ENCODE measurements at places on chromosomes 5 and 9.

GRCh38 chr5:137730336-137730735 lies 5.6 kb downstream of the KLHL3 start:
- DNase-seq = no peak

DNA sequence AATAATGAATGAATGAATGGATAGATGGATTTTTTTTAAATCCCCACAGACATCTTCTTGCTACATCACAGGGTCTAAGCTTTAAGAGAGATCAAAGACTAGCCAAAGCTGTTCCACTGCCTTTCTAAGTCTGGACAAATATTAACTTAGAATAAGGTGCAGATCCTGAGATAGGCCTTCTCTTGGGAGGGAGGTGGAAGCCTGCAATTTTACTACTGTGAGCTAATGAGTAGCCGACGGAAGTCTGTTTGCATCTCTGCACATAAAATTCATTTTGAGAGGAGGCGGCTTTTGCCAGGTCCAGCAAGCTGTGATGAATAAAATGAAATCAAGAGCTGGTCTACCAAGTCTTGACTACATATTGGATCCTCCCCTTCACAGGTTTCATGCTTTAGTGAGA lies 484.9 kb downstream of the TMEM38B start:
- no peak for DNase-seq

DNA sequence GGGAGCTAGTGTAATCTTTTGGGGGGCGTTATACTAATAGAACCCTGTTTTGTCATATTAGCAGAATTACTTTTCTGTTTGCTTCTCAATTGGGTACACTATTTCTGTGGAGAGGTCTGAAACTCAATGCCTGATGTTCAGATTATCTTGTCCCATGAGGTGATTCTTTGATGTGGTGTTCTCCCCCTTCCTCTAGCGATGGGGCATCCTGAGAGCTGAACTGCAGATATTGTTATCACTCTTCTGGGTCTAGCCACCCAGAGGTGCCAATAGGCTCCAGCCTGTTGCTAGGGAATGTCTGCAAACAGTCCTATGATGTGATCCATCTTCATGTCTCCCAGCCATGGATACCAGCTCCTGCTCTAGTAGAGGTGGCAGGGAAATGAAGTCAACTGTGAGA lies 233.1 kb upstream of the RASA1 start:
- DNase-seq = no peak

GRCh38 chr5:98602534-98603112 lies 170.8 kb upstream of the RGMB start:
- DNase-seq = no peak

- no peak for DNase-seq
Observed at GRCh38 chr9:110641293-110641692, 27.3 kb upstream of the MUSK start.

- DNase-seq = peak; percentile 78
Observed at GRCh38 chr9:136886610-136887597, 588 bp downstream of the TRAF2 start.

DNA sequence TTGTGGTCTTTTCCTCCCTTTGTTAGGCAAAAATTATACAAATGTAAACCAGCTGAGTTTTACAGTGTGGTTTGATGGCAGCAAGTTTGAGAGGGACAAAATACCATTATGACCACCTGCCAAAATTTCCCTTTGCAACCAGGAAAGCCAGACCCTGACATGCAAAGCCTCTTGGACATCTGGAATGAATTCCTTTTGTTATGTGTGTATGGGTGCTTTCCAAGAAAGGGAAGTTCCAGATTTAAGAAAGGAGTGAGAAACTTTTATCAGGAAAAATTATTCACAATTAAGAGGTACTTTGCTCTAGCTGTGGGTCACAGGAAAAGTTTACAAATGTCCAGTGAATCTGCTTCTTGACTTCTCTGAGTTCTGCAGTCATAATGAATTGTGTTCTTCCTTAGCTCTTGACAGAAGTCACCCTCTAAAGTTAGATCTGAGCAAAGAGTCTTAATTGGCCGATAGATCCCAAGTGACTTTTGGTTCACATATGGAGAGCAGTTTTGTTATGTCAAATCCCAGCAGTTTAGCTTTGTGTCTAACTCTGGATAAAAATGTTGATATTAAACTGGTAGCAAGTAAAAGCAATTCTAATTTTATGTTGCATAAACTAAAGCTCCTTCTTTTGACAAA lies 295.9 kb upstream of the ZNF608 start:
- DNase-seq = no peak

DNA sequence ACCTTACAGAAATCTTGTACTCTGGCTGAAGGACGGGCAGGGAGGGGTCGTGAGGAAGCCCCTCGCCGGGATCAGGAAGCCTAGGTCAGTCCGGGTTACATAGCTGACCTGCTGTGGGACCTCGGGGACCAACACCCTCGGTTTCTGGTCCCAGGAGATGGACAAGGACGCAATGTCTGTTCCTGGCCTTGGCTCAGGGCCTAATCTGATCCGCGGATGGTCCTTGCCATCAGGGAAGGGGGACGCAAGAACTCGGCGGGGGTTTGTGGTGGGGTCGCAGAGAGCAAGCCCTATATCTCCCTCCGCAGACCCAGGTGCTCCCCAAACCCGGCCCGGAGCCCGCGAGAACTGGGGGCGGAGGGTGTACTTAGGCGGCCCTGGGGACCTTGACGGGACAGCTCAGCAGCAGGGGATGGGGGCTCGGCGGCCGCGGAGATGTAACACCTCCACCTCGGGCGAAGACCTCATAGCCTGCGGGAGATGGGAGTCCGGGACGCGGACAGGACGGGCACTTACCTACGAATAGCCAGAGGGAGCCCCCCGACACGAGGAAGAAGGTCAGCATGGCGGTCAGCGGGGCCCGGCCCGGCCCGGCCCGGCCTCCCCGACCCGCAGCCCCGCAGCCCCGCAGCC lies 353 bp downstream of the ACSL6 start:
- DNase-seq = no peak

DNA sequence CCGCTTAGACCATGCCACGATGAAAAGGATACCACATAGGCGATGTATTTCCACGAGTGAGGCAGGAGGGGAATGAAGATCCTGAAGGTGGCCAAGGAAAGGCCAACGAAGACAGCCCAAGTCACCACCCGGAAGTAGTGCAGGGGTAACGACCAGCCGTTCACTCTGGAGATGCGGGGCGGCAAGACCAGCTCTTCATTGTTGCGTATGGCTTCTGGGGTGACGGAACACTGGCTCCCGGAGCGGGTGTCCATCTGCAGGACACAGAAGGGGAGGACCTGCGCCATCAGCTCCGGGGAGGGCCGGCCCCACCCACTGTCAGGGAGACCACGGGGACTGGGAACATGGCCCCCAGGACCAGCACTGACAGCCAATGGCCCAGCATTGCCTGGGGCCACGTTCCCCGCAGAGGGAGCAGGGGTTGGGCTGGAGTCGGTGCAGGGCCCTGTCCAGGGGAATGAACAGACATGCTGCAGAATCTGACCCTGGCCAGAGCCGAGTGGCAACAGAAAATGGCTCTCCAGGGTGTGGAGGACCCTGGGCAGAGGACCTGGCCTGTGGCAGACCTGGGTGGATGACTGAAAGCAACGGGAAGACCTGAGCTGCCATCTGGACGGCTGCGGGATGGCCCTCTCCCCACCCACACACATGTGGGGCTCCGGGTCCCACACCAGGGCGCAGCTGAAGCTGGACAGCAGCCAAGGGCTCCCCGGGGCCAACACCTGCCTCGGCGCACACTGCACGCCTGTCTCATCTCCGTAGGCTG lies 17.7 kb downstream of the ZDHHC11B start:
- no peak for DNase-seq

DNA sequence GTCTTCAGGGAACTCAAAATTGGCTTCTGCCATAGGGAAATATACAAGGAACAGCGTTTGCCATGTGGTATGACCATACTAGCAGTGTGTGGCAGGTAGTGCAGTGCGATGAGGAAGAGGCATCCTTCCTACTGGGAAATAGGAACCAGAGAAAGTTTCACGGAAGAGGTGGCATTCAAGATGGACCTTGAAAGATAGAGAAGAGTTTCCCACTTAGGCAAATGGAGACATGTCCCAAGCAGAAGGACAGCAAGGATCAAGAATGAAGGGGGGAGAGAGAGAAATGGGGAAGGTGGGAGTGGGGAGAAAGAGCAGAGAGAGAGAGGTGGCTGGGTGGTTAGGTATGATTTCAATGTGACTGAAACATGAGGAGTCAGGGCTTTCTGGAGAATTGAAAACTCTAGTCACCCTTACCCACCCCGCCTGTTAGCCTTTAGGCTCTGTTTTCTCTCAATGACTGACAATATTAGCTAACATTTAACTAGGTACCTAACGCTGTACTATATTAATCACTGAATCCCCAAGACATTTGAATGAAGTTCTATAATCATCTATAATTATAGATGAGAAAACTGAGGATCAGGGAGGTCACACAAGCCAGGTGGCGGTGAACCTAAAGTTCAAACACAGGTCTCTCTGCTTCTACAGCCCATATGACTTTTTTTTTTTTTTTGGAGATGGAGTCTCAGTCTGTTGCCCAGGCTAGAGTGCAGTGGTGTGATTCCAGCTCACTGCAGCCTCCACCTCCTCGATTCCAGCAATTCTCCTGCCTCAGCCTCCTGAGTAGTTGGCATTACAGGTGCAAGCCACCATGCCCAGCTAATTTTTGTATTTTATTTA lies 171.3 kb downstream of the NR3C1 start:
- no peak for DNase-seq

GRCh38 chr9:123616707-123617106 lies 260.7 kb downstream of the CRB2 start:
- no peak for DNase-seq

- DNase-seq = no peak
Observed at GRCh38 chr9:13590996-13591395, 311.5 kb upstream of the MPDZ start.

- no peak for DNase-seq
Observed at GRCh38 chr5:124343451-124343867, 403.0 kb downstream of the ZNF608 start.

- DNase-seq = no peak
Observed at GRCh38 chr9:77916820-77917219, 114.8 kb downstream of the GNAQ start.

GRCh38 chr5:115811406-115811805 lies 5.1 kb downstream of the CDO1 start:
- no peak for DNase-seq

DNA sequence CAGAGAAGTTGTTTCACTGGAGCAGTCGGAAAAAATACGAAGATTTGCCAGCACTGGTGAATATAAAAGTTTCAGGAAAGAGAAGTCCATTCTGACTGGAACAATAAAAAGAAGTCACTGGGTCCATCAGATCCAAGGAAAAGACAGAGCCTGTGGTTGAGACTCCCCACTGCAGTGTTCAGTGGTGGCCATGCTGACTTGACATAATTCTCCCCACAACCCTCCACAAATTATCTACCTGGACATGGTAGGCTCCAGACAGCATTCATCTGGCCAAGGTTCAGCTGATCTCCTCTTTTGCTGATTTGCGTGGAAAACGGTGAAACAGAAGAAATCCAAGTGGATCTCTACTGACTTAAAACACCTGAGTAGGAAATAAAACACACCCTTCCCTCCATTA lies 8.0 kb downstream of the THBS4 start:
- no peak for DNase-seq

GRCh38 chr5:173123416-173123815 lies 20.9 kb upstream of the BNIP1 start:
- no peak for DNase-seq

- no peak for DNase-seq
Observed at GRCh38 chr9:135502168-135502872, 1.8 kb downstream of the MRPS2 start.

DNA sequence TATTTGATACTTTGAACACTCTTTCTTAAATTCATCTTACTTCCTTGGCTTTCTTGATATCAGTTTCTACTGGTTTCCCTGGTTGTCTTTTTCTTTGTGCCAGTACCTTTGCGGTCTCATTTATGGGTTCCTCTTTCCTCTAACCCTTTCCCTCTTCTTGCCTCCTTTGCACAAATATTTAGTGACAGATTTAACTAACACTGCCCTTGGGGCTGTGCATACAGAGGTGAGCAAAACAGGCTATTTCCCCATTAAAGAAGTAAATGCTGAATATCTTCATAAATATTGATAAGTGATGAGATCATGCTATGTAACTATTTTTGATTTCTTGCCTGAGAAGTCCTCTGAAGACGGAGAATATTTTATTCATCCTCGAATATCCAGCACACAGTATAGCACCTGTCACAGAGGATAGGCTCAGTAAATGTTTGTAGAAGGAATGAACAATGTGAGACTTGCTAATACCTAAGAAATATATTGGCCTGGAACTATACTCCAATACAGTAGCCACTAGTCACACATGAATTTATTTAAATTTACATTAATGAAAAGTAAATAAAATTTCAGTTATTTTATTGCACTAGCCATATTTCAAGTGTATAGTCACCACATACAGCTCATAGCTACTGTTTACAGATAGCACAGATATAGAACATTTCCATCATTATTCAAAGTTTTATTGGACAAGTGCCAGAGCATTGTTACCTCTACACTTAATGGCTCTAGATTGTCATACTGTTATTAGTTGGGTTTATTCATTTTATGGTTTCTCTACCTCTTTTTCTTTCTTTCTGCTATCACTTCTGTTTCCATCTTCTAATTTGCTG lies 90.4 kb downstream of the RIC1 start:
- no peak for DNase-seq

DNA sequence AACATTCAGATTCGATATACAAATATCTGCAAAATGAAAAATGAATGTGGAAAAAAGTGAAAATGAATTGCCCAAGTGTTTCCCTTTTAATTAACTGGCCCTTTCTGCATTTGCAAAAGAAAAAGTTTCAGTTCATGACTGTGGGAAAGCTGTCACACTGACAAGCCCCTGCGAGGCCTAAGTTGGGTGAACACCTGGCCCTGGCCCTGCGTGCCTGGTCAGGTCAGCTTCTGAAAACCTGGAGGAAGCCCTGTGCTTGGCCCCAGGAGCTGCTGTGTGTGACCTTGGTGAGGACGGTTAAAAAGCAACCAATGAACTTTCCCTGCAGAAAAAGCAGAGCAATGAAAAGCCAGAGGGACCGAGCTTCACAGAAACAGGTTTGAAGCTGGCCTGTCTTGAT lies 41.0 kb upstream of the SHC3 start:
- no peak for DNase-seq

DNA sequence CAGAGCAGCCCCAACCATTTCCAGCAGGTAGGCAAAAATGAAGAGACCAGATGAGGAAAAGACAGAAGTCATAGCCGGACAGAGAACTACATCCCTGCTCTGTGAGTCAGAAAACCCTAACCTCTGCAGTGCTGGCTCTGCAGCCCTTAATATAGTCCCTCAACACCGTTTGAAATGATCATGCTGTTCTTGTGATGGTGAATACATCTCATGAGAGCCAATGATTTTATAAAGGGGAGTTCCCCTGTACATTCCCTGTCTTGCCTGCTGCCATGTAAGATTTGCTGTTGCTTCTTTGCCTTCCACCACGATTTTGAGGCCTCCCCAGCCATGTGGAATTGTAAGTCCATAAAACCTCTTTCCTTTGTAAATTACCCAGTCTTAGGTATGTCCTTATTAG lies 216.8 kb upstream of the RFX3 start:
- DNase-seq = no peak

- DNase-seq = no peak
Observed at GRCh38 chr9:79766091-79766490, 194.3 kb downstream of the TLE4 start.

GRCh38 chr5:9765419-9766140 lies 135.4 kb upstream of the TAS2R1 start:
- DNase-seq = no peak
